ENCODE measurements at places on chromosomes 13 and 19. TPM values are rescaled to one million over a fixed set of nuclear protein-coding genes. Genes with fewer than 3 reads are reported as not detected.

DNA sequence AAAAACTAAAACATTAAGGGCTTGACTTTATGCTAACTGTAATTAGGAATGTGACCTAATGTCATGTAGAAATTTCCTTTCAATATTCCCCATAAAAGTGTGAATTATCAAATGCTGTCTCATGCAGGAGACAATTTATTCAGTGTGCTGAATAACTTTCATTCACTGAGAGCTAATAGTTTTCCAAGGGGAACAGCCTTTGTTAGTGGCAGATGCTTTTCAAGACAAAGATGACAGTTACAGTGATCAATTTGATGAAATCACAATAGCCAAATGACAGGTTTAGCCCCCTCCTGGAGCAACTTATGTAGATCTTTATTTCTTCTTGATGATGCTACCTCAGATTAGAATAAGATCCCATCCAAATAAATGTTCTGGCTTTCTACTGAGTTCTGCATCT lies 275.5 kb downstream of the ITGBL1 start:
- no peak for DNase-seq

- DNase-seq = no peak
These were observed 123.6 kb downstream of the NALCN start for GRCh38 chr13:101292711-101293110.

GRCh38 chr13:33106656-33107360 lies 90.6 kb downstream of the KL start:
- DNase-seq = no peak

- DNase-seq = no peak
These were observed 45.9 kb downstream of the SLC15A1 start for GRCh38 chr13:98706446-98707110.

DNA sequence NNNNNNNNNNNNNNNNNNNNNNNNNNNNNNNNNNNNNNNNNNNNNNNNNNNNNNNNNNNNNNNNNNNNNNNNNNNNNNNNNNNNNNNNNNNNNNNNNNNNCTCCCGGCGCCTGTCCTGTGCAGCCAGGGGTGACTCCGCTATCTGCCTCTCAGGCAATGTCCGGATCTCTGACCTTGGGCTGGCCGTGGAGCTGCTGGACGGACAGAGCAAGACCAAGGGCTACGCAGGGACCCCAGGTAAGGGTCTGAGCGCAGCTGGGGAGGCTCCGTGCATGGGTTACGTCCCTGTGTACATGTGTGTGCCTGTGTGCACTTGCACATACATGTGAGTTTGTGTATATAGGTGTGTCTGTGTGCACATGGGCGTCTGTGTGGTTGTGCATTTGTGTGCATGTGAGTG lies 36.1 kb upstream of the TMEM255B start:
- DNase-seq = no peak

TNFSF13B gene
- 0.44 TPM for total RNA-seq

- no peak for DNase-seq
These were observed 13.6 kb downstream of the POLR1D start for GRCh38 chr13:27635266-27635665.

DNA sequence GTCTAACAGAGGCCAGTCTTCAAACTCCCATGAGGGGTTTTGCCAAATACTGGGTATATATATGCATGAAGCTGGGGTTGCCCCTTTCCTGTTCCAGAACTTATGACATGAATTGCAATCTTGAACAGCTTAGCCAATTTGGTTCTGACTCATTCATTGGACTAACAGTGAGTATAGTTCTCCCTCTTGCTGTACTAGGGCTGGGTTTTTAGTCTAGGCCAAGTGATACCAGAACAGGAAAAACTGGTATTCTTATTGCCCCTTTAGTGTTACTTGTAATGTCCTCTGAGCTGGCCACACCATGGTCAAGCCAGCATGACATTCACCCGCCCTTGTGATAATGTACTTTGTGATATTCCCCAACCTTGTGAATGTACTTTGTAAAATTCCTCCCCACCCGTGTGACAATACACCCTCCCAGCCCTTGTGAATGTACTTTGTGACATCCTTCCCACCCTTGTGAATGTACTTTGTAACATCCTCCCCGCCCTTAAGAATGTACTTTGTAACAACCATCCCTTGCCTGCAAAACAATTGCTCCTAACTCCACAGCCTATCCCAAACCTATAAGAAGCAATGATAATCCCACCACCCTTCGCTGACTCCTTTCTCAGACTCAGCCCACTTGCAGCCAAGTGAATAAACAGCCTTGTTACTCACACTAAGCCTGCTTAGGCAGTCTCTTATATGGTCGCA lies 26.9 kb downstream of the ZNF846 start:
- no peak for DNase-seq

- no peak for DNase-seq
These were observed 1.1 kb downstream of the GALP start for GRCh38 chr19:56176881-56177280.

- peak; percentile 79 for DNase-seq
These were observed 495 bp downstream of the DCLK1 start for GRCh38 chr13:36130552-36131221.

ZNF575 gene
- total RNA-seq = 1.2 TPM

DNA sequence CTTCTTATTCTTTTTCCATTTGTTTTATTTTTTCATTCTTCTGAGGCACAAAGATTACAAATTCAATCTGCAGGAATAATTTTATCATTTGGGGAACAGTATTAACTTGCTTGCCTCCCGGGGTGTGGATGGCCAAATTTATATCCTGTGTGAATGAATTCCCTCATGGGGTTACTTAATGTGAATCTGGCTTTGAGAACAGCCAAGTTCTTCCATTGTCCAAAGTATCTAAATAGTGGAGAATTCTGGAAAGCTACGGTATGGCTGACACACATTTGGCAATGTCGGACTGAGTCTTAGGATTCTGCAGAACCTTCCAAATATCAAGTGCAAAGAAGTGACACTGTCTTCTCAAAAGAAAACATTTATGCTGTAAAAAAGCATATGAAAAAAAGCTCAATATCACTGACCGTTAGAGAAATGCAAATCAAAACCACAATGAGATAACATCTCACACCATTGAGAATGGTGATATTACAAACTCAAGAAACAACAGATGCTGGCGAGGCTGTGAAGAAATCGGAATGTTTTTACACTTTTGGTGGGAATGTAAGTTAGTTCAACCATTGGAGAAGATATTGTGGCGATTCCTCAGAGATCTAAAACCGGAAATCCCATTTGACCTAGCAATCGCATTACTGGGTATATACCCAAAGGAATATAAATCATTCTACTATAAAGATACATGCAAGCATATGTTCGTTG lies 620.2 kb downstream of the EFNB2 start:
- no peak for DNase-seq

DNA sequence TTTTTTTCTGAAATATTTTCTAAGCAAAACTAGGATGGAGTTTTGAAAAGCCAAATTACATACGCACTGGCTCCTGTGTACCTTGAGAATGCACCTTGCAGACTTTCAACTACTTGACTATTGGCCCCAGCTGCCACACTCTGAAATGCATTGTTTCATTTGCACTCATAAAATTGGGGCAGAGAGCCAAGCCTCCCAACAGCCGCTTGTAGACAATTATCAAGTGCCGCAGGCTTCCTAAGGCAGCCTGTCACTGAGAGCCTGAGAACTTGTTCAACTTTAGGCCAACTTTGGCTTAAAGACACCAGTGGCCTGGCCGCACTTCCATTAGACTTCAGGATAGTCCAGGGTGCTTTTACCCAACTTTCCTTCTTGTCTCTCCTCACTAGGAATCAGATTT lies 115.7 kb upstream of the STARD13 start:
- no peak for DNase-seq

GRCh38 chr13:66102864-66103263 lies 1127.3 kb downstream of the PCDH9 start:
- no peak for DNase-seq

STOML3 gene
- not detected for total RNA-seq

GRCh38 chr13:111270126-111270525 lies 50.3 kb upstream of the TEX29 start:
- no peak for DNase-seq

DNA sequence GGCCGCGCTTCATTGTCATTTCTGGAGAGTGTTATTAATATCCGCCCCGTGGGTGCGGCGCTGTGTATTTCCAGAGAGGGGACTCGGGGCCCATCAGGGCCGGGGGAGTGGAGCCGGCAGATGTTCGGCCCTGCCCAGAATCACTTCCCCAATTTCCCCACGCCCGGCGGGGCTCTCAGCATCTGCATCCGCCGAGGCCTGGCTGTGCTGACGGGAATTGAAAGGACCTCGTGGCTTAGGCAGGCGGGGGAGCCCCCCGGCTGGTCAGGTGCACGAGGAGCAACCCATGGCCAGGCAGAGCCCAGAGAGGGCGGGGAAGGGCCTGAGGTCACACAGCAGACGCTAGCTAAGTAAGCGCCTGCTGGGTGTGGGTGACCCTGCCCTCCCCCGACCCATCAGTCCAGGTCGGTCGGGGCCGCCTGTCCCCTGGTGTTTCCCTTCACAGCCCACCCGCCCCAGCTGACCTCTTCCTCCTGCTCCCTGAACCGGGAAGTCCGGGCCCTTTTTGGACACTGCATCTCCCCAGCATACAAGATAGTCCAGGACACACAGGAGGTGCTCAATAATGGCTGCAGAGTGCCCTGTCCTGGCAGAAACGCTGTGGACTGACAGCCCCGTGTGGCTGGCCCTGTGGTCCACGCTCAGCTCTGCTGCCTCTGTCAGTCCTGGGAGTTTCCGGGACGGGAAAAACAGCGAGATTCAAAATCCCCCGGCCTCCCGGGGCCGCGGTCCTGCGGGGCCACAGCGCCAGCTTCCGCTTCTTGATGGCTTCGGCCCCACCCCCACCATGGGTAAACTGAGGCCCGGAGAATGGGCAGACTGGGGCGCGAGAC lies 22.1 kb downstream of the ARID3A start:
- DNase-seq = no peak

DNA sequence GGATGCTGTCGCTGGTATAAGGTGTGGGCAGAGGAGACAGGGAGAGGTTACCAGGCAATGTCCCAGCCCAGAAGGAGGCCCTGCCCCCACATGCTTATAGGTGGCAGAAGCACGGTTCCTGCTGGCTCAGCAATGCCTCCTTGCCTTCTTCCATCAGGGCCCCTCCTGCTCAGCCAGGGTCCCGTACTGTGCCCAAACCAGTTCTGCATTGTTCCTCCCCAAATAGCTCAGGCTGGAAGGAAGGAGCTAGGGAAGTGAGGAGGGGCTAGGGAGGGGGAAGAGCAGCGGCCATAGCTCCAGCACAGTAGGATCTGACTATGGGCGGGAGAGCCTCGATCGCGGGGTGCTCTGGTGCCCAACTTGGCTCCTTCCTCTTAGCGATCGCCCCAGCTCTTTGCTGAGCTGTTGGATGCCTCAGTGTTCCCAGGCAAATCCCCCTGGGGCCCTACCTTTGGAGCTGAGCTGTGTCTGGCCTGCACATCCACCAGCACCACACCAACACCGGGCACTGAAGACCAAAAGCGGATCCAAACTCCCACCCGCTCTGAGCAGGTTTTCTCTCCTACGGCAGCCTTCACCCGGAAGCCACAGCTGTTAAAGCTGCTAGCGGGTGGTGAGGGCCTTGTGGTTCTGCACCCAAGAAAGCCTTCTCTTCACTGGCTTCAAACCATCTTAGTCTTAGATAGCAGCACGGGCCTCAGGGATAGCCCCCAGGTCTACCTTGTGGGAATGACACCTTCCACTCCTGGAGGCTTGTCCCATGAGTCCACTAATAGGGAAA lies 32.1 kb upstream of the PEPD start:
- DNase-seq = no peak

DNA sequence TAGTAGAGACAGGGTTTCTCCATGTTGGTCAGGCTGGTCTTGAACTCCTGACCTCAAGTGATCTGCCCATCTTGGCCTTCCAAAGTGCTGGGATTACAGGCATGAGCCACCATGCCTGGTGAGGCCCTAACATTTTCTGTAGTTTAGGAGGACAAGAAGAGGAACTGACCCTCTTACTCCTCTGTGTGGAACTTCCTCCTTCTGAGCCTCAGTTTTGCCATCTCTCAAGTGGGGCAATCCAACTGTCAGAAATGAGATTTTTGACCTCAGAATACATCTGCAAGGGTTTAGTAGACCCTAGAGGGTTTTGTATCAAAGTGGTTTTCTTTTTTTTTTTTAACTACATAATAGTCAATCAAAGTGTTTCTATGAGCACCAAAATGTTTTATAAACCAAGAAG lies 2.4 kb downstream of the DKKL1 start:
- no peak for DNase-seq

GRCh38 chr19:7857727-7858108 lies 16.5 kb downstream of the PRR36 start:
- DNase-seq = no peak

GPC6 gene
- total RNA-seq = 5.7 TPM

DNA sequence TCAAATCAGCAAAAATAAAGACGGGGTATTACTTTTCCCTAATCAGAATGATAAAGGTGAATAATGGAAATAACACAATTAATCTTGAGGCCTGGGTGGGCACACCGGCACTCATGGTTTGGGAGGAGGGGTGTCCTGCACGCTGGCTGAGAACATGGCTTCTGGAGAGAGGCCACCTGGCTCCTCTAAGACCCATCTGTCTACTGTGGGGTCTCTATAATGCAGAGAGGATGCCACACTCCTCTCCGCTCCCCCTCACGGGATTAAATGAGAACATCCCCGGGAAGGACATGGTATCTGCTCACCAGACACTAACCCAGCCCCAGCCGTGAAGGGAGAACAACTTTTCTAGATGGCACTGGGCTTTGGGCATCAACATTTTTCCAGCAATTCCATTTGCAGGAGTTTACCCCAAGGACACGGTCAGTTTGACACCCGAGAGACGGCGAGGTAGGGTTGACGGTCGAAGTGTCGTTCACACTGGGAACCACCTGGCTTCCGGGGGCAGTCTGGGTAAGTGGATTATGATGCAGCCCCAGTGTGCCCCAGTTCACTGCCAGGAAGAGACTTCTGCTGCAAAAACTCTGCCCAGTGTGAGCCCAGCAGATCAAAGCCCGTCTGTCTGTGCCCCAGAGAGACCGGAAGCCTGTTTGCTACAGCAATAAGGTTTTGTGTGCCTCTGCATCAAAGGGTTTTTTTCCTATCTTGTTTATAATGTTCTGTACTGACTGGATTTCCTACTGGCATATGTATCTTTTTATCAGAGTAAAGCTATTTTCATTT lies 56.6 kb downstream of the CEBPG start:
- peak; percentile 31 for DNase-seq

- DNase-seq = no peak
These were observed 763 bp downstream of the ZNF180 start for GRCh38 chr19:44499559-44499958.

GRCh38 chr19:10295305-10295846 lies 5.6 kb downstream of the ICAM5 start:
- no peak for DNase-seq

DNA sequence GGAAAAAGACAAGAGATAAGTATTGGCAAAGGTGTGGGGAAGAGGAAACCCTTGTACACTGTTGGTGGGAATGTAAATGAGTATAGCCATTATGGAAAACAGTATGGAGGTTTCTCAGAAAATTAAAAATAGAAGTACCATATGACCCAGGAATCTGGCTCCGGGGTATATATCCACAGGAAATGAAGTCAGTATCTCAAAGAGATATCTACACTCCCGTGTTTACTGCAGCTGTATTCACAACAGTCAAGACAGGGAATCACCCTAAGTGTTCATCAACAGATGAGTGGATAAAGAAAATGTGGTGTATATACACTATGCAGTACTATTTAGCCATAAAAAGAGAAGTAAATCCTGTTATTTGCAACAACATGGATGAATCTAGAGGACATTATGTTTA lies 13.5 kb downstream of the KCTD12 start:
- DNase-seq = no peak

All from suprapubic skin (tissue), 4 donors.